ENCODE measurements at places on chromosomes 11 and 22.

- DNase-seq, result no peak
Observed at GRCh38 chr11:26420331-26420730, 88.4 kb downstream of the ANO3 start.

DNA sequence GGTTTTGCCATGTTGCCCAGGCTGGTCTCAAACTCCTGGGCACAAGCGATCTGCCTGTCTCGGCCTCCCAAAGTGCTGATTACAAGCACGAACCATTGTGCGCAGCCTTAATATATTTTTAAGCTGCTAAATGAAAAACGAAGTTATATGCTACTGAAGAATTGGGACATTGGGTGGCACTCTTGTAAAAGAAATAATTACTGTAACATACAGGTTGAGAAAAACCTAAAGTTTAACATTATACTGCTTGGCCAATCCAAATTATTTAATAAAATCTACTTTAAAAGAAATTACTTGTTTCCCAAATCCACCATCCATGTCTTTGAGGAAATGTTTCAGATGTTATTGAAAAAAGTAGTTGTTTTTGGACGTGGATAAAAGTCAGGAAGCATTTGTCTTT is 37.9 kb upstream of the ARHGAP32 start:
- DNase-seq, result no peak

- no peak for DNase-seq
Observed at GRCh38 chr22:32063701-32064100, 20.6 kb downstream of the SLC5A1 start.

DNA sequence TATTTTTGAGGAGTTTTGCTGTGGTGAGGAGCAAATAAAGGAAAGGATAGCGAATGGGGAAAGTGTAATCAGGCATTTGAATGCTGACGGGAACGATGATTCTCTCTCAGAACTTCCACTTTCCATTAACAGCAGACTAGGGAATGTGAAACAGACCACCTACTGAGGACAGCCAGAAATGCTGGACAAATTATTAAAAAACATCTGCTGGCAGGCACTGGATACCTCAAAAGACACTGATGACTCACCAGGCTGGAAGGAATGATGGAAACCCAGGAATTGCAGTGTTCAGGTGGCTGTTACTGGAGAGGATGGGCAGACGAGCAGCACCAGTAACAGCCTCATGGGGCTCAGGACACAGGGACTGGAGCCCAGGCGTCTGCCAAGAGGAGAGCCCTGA is 33.4 kb downstream of the PLA2G6 start:
- no peak for DNase-seq

DNA sequence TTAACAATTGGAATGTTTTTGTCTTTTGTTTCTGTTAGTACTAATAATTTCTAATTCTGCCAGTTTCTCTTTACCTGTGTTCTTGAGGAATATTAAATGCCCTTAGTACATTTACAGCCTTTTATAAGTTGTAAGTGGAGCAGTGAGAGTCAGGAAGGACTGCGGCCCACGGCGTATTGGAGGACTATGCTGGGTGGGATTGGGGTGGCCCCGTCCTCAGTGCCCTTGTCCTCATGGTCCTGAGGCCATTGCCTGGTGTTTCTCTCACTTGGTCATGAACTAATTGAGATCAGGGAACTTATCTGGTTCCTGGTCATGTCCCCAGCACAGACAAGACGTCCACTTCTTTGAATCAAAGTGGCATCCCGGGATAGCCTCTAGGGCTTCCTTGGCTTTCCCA is 3.3 kb downstream of the TUB start:
- DNase-seq, result no peak

DNA sequence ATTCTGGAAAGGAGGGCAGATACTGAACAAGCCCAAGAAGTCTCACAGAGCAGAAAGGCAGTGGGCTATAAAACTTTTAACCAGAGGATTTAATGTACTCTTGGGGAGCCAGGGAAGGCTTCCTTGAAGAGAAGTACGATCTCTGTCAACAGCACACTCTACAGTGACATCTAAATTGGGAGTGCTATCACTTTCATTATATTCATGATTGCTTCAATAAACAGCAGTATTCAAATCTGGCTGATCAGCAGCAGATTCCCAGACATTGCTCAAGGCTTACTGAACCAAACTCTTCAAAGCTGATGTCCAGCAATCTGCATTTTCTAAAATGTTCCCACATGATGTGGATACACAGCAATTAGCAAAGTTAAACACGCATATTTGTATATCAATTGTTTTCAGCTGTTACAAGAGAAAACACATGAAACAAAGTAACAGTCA is 44.2 kb downstream of the SYTL2 start:
- no peak for DNase-seq

DNA sequence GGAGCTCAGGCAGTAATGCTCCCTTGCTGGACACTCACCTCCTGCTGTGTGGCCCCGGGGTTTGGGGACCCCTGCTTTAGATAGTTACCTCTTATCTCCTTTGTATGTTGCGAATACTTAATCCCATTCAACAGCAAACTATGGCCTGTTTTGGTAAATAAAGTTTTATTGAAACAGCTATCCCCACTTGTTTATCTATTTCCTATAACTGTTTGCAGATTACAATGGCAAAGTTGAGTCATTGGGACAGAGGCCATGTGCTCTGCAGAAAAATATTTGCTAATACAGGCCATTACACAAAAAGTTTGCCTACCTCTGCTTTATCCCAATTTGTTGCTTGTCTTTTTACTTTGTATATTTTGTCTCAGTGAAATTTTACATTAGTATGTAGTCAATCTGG is 68.4 kb downstream of the CACNA1I start:
- DNase-seq, result no peak

DNA sequence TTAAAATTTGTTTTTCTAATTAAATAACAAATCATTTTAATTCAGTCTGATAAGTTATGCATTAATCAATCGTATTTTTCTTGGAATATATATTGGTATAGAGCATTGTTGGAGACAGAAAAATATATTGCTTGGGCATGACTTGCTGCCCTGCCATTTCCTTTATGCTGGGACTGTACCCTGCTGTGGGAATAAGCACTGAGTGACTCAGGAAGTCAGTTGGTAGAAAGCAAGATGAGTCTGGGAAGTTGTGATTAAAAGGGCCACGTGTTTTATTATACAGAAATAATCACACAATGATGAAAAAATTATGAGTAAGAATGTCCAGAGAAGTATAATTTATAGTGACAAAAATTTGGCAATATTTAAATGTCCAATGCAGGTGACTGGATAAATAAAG is 139.5 kb downstream of the KIF18A start:
- no peak for DNase-seq

GRCh38 chr22:43993072-43993760 is 30.9 kb upstream of the PARVB start:
- DNase-seq, result peak; percentile 37

DNA sequence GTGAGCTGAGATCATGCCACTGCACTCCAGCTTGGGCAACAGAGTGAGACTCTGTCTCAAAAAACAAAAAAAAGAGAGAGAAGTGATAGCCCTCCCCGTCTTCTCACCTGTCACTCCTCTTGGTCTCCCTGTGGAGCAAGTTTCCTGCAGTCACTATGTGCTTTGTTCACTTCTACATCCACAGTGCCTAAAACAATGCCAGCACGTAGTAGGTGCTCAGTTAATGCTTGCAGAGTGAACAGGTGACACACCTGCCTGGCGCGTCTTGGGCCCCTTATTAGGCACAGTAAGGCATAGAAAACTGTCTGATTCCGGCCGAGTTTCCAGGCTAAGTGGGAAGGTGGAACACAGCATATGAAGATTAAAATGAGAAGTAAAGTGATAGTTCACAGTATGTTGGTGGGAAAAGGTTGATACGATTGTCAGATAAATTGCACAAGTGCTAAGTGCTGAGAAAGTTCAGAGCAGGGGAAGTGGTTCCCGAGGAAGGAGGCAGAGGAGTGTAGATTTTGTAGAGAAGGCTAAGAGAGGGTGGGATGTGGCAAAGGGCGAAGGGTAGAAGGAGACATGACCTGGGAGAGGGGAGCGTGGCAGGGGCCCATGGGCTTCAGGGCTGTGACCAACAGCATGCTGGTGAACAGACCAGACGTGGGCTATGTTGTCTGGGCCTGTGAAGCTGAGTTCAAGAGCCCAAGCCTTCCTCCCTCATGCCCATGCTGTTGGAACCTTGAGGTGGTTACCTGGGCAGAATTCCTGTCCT is 41.9 kb downstream of the BCR start:
- no peak for DNase-seq

- no peak for DNase-seq
Observed at GRCh38 chr22:24325105-24325757, 54.6 kb downstream of the SPECC1L start.

DNA sequence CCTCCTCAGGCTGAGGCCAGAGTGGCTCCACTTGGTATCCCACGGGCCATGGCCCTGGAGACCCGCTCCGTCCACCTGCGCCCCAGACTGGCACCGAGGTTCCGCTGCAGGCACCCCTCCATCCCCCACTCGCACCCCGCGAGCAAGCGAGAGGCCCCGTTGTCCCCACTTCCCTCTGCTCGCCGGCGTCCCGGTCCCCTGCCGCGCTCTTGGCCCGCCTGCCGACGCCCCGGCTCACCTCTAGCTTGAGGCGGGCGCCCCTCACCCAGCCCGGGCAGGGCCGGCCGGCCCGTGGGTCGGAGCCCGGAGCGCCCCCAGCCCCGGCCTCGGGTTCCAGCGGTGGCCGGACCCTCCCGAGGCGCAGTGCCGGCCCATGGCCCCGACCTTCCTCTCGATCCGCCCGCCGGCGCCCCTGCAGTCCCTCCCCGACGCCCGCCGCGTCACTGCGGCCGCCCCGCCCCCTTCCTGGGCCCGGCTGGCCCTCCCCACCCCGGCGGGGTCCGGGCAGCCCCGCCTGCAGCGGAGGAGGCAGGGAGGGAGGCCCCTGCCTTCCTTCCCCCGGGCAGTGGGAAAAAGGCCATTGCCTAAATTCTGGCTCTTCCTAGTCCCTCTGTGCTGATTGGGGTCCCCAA is at the start of gene PITPNM1:
TSS of gene PITPNM1 (minus strand) at position 414 of the 632 bp plus-strand sequence. CDS start 1,183 bp downstream, outside the sequence.
- DNase-seq, result no peak

DNA sequence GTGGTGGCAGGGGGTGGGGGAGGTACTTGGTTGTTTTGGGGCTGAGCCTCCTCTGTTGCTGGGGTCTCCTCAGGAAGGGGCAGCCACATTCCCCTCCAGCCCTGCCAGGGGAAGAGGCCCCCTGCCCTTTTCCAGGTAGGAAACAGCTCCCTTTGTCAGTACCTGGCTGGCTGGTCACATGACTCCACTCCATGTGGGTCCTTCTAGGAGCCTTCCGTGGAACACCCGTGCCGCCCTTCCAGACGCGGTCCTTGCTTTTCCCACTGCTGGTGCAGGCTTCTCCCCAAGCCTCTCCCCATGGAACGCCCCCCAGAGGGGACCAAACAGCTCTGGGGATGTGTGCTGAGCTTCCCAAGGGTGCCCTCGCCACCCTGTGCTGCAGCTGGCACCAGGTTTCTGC is 19.9 kb downstream of the IFT27 start:
- DNase-seq, result no peak

- no peak for DNase-seq
Observed at GRCh38 chr22:20578192-20578591, 70.8 kb downstream of the MED15 start.

DNA sequence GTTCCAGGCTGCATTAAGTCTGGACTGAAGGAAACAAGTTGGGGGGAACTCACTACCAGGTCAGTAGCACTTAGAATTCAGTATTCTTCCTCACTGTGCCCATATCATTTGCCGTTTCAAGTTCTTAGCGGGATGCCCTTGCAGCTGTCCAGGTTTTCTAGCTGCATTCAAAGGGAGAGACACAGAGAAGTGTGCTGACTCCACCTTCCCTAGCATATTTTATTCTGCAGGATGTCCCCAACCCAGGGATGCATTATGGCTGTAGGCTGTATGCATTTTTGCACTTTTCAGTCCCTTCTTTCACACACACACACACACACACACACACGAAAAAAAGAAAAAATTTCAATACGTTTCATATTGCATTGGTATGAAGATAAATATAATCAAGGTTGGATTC is 35.8 kb upstream of the MAPK1 start:
- no peak for DNase-seq

- no peak for DNase-seq
Observed at GRCh38 chr11:34256626-34257025, 101.2 kb downstream of the ABTB2 start.

DNA sequence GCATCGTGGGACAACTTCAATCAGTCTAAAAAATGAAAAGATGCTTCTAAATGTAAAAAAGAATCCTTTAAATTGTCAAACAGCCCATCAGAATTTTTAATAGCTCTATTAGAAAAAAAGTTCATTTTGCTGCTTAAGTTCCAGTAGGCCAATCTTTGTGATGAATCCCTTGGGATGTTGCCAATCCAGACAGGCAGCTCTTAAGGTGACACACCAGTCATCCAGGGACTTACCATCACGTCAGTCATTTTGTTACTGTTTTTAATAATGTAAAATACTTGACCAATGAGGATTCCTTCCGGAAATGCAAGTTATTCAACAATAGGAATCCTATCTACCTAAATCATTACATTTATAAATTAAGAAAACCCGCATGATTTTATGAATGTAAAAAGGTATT is 47.8 kb upstream of the TMEM45B start:
- DNase-seq, result no peak

DNA sequence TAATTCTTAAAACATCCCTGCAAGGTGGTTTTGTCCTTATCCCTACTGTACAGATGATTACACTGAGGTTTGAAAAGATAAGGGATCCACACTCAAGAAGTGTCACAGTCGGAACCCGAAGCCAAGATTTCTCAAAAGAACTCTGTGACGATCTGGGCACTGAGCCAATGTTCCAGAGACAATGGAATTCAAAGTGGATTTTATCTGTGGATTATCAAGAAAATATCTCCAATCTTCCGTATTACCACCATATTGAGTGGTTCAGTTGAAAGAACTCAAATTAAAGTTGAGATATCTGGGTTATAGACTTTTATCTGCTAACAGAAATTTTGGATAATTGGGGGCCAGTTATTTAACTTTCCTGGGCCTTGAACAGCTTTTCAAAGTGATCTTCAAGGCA is 100.0 kb upstream of the GRAMD1B start:
- DNase-seq, result no peak

GRCh38 chr11:12469451-12469850 is 92.1 kb downstream of the PARVA start:
- DNase-seq, result no peak

DNA sequence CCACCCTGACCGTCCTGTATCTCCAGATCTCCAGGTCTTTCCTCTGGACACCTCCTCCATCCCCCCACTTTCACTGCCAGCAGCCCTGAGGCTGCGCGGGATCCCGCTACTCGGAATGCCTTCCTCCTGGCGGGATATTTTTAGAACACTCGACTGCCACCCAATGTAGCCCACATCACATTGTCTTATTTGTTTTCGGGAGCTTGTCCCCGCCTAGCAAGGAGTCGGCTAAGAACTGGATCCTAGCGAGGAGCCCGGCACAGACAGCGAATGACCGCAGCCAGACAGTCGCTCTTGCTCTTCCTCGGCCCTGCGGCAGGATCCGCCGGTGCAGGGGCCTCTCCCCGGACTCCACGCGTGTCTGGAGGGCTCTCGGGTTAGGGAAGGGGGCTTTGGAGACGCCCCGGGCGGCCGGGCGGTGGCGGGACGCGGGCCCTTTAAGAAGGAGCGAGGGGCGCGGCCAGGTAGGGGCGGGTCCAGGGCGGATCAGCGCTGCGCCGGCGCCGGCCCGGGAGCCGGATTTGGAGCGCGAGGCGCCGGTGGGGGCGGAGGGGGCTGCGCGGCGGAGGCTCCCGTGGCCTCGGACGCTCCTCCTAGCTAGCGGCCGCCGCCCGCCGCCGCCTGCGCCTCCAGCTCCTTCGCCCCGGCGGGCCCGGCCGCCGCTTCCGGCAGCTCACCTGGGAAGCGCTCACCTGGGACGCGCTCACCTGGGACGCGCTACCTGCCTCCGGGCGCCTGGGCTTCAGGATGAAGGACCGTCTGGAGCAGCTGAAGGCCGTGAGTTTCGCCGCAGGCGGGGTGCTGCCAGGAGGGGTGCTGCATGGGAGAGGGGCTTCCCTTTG is at the start of gene STX3:
TSS of gene STX3 (plus strand) at position 518 of the 842 bp plus-strand sequence. CDS start at position 748, 230 bp downstream.
- DNase-seq, result peak; percentile 63

- no peak for DNase-seq
Observed at GRCh38 chr11:102633385-102634026, 8.4 kb upstream of the MMP20 start.

All from stimulated activated CD4-positive, alpha-beta T cell treated with anti-CD3 and anti-CD28 coated beads, Interleukin-1b, Interleukin-23, amount 100 ng/mL, for 4 hours (primary cell).